ENCODE measurements at places on chromosomes 13 and 19.

GRCh38 chr13:26541678-26542568 lies 15.6 kb upstream of the WASF3 start:
- no peak for DNase-seq

DNA sequence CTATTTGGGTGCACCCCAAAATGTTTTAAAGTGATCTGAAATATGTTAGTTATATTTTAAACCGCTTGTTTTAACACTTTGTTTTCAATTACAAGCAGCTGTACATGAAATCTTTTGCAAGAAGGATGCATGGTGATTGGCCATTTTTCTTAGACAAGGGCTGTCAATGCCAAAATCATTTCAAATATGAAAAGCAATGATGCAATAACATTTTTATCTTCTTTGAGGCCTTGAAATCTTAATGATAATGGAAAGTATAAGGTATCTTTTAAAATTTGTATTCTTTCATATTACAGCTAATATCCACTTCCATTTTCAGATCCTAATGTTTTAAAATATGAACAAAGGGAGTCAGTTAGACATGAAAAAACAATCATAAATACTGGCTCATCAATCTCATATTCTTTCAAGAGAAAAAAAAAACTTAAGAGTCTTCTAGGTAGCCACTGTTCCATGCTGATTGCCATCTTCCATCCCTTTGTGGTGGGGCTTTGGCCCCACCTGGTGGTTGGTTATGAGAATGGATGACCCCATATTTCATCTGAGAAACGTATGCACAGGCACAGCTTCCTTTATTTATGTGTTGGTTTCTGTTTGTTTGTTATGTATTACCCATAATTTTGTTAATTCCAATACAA lies 330.3 kb upstream of the MIR17HG start:
- DNase-seq: no peak

DNA sequence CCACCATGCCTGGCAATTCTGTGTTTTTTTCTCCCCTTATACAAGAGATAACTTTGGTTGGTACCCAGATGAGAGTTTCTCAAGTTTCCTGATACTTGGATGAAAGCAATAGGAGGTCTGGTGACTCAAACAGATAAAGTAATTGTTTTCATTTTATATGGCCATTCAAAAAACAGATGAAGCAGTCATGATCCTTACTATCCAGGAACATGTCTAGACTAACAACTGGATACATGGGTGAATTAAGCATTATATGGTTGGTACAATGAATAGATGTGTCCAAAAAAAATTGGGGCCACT lies 8.5 kb downstream of the ZNF430 start:
- no peak for DNase-seq

DNA sequence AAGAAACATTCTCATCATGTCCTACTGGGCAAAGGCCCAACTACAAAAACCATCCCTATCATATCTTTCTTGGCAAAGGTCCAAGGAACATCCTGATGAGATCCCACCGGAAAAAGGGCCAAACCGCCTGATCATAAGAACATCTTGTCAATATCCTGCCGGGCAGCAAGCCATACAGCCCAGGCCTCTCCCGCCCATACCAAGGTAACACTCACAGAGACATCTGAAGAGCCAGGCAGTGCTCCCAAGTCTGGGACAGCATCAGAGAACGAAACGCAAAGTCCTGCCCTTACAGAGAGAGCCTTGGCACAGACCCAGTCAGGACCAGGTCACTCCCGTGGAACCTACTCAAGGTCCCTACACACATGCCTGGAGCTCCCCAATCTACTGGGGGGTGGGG lies 18.5 kb upstream of the ZNF331 start:
- no peak for DNase-seq

DNA sequence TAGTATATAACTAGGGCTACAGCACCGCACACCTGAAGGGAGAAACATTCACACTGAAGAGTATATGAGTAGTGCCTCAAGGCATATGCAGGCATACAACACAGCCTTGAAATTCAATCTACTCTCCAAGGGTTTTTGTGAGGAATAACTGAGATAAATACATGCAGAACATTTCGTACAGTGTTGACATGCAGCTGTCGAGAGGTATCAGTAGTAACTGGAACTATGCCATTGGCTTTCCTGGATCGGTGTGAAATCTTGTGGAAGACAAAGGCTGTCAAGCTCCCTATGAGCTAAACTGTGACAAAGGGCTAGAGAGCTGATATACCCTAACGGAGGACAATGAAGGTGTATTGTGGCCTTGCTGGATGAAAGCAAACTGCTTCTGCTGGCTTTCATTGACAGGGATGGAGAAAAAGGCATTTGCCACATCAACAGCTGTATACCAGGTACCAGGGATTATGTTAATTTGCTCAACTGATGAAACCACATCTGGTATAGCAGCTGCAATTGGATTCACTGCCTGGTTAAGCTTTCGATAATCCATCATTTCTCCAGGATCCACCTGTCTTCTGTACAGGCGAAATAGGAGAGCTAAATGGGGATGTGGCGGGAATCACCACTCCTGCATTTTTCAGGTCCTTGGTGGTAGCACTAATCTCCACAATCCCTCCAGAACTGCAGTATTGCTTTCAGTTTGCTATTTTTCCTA lies 16.3 kb downstream of the MTRF1 start:
- DNase-seq: no peak

GRCh38 chr19:23070353-23071146 lies 46.3 kb upstream of the ZNF730 start:
- no peak for DNase-seq

DNA sequence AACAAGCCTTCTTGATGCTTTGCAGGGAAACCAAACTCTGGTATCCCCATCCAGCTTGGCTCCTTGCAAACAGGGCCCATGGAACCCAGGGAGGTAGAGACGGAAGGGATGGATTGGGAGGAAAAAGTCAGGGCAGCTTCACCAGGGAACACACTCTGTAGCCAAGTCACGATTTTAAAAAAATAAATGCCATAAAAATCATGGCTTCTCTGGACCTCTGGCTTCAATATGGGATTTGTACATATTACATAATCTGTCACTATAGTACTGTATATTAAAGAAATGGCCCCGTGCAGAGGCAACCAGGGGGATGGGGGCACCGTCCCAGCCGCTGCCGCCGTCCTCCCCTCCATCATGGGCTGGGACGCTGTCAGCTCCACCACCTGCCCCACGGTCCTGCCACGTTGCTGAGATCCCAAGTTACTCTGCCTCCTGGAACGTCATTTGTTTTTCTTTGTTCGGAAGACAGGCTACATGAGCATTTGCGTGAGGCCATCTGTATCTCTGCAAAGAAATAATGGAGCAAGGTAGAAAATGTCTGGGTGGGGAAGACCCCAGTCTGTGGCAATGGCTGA lies 313.3 kb downstream of the ZNF536 start:
- DNase-seq: no peak

GRCh38 chr13:112774829-112775565 lies 85.2 kb downstream of the ATP11A start:
- no peak for DNase-seq

DNA sequence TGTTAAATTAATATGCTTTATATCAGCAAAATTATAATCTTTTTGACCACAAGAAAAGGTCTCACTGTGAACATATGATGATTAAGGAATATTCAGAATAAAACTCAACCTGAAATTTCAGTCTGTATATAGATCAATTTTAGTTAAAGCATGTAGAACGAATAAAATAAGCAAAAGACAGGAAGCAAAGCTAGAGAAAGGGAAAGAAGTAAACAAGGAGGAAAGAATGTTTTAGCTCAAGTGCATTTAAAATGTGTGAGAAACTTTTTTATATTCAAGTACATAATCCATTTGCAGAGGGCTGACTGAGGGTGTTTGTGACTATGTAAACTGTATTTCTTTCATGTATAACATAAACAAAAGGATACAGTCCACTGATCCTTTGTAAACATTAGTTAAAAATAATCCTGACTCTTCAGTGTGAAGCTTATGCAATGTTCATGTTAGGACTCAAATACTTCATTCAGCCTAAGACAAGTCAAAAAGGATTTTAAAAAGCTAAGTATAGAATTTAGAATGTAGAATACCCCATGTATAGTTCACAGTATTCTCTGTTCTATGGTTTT lies 472.1 kb downstream of the DIAPH3 start:
- no peak for DNase-seq

DNA sequence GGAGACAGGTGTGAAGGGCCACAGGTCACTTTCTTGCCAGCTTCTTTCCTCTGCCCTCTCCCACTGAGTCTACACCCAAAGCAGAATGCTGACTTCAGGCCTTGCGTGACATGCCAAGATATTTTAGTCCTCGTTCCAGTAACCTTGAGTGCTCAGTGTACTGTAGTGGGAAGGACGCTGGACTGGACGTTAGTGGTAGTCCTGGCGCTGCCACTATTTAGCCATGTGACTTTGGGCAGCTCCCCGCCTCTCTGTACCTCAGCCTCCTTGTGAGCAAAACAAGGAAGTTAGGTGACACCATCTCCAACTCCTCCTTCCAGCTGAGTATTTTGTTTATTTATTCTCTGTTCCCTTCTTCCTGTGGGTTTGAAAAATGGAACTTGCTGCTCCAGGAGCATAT lies 86.1 kb downstream of the FRY start:
- no peak for DNase-seq
